ENCODE measurements at places on chromosomes 6 and 20.

GRCh38 chr6:119895626-119896025 is 546.1 kb upstream of the MAN1A1 start:
- no peak for DNase-seq

GRCh38 chr6:7166410-7167293 is 58.9 kb downstream of the RREB1 start:
- peak; percentile 37 for DNase-seq

DNA sequence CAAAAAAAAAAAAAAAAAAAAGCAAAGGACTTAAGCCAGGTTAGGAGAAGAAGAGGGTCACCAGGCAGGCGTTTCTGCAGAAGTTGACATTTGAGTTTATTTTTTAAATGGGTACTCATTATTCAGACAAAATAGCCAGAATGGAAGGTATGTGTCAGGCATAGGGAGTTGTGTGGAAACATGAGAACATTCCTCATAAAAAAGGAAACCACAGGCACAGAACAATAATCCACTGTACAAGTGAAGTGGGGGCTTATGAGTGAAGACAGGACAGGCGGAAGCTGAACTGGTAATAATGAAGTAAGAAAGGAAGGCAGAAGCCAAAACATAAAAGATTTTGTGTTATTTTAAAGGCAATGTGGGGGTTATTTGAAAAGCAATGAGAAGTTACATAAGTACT is 104.6 kb downstream of the EPB41L2 start:
- no peak for DNase-seq

- no peak for DNase-seq
Observed at GRCh38 chr20:49052334-49052733, 6.2 kb downstream of the CSE1L start.

DNA sequence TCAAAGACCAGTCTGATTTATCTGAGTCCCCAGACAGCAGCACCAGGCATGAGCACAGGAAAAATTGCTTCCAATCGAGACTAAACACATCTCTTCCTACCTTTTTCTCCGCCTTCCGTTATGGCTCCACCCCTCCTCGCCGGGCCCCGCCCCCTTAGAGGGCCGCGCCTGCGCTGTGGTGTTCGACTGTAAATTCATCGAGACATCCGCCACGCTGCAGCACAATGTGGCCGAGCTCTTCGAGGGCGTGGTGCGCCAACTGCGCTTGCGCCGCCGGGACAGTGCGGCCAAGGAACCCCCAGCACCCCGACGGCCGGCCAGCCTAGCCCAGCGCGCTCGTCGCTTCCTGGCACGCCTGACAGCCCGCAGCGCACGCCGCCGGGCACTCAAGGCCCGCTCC is 8.9 kb downstream of the REM1 start:
- DNase-seq = no peak

DNA sequence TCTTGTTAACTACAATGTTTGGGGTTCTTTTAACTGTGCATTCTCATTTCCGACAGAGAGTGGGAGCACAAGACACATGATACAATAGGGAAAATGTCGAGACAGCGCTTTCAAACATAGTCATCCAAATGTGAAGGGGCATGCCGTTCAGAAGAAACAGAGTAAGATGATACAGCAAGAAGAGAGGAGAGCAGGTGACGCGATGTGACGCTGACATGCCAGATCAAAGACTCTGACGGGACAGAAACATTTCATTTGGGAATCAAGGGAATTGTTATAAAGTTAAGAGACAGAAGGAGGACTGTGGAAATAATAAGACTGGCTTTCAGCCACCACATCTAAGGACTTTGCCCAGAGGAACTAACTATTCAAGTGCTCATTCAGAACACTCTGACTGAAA is 117.4 kb downstream of the FAXC start:
- no peak for DNase-seq
